ENCODE measurements at places on chromosomes 3 and 15. TPM values are rescaled to one million over a fixed set of nuclear protein-coding genes. Genes with fewer than 3 reads are reported as not detected.

ZIC1 gene
- total RNA-seq = not detected

SLC24A5 gene
- total RNA-seq = not detected

DNAJC17 gene
- total RNA-seq = 22.8 TPM

WNT5A gene
- 3.6 TPM for total RNA-seq

TMEM207 gene
- not detected for total RNA-seq

RBMS3 gene
- 19.3 TPM for total RNA-seq

TRAK1 gene
- 38.3 TPM for total RNA-seq

ERICH6 gene
- under 0.01 TPM for total RNA-seq

NR2E3 gene
- total RNA-seq = not detected

CEP19 gene
- 1.9 TPM for total RNA-seq

SYNPR gene
- not detected for total RNA-seq

GOLGA8J gene
- total RNA-seq = not detected

CACNA2D3 gene
- total RNA-seq = not detected

CPLX3 gene
- not detected for total RNA-seq

TGM5 gene
- 0.21 TPM for total RNA-seq

GPR62 gene
- total RNA-seq = not detected

PLSCR2 gene
- 0.21 TPM for total RNA-seq

BUB1B gene
- 2.3 TPM for total RNA-seq

SEC11A gene
- total RNA-seq = 164 TPM

HHATL gene
- total RNA-seq = not detected

PLIN1 gene
- total RNA-seq = 0.24 TPM

SPRED1 gene
- 17.7 TPM for total RNA-seq

PLA2G4D gene
- total RNA-seq = under 0.01 TPM

INTS14 gene
- total RNA-seq = 32.0 TPM

MINAR1 gene
- total RNA-seq = 0.24 TPM

CYP8B1 gene
- total RNA-seq = not detected

CHP1 gene
- 67.7 TPM for total RNA-seq

GOLGA6L7 gene
- total RNA-seq = not detected

ZNF662 gene
- 0.96 TPM for total RNA-seq

P2RY13 gene
- not detected for total RNA-seq

ANKRD34C gene
- not detected for total RNA-seq

RAB5A gene
- 60.7 TPM for total RNA-seq

CISH gene
- total RNA-seq = 1.3 TPM

FAM107A gene
- not detected for total RNA-seq

SPCS1 gene
- 47.5 TPM for total RNA-seq

KNG1 gene
- total RNA-seq = not detected

RTP1 gene
- total RNA-seq = not detected

PLSCR4 gene
- 0.21 TPM for total RNA-seq

CFAP92 gene
- 0.43 TPM for total RNA-seq

ALDH1A3 gene
- total RNA-seq = 214 TPM

SLC6A20 gene
- total RNA-seq = 1.7 TPM

GOLGA6D gene
- total RNA-seq = not detected

TTC21A gene
- 2.7 TPM for total RNA-seq

EIF3J gene
- total RNA-seq = 55.4 TPM

OXTR gene
- 1.7 TPM for total RNA-seq

CPN2 gene
- not detected for total RNA-seq

PGBD4 gene
- 1.5 TPM for total RNA-seq

SUSD5 gene
- total RNA-seq = under 0.01 TPM

All from tracheal epithelial cell (primary cell).